ENCODE measurements at places on chromosomes 2 and 18.

DNA sequence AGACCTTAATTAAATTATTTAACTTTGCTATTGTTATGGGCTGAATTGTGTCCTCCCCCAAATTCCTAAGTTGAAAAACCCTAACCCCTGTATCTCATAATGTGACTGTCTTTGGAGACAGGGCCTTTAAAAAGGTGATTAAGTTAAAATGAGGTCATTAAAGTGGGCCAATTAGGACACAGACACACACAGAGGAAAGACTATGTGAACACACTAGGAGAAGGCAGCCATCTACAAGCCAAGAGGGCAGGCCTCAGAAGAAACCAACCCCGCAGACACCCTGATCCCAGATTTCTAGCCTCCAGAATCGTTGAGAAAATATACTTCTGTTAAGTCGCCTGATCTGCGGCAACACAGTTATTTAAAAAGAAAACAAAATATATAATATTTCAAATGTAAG lies 6.4 kb downstream of the STK17B start:
- DNase-seq: no peak

DNA sequence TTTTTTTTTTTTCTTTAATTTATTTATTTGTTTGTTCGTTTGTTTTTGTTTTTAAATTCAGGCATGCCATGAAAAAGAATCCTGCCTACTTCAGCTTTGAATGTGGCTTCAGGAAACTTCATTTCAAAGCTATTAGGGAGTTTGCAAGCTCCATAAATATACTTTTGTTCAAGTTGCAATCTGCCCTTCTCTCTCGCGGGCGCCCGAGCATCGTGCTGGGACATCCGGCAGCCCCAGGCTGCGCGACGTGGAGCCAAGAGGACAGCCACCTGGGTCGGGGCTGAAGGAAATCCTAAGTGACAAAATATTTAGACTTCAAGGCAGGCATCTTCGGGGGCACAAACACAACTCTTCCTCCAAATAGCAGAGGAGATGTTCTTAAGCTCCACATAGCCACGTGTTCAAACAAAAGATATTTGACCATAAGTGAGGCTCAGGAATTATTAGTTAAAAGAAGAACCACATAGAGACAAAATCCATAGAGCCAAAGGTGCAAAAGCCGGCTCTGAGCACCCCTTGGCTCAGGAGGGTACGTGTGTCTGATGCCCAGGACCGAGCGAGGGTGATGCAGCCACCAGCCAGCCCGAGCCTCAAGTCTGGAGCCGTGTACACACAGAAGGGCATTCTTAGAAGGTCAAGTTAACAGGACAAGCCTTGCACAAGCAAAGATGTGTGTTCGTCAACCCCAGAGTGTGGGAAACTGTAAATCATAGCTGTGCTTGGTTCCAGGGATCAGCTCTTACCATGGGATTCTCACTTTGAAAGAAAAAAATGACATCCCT lies 256.5 kb upstream of the SALL3 start:
- DNase-seq: no peak

DNA sequence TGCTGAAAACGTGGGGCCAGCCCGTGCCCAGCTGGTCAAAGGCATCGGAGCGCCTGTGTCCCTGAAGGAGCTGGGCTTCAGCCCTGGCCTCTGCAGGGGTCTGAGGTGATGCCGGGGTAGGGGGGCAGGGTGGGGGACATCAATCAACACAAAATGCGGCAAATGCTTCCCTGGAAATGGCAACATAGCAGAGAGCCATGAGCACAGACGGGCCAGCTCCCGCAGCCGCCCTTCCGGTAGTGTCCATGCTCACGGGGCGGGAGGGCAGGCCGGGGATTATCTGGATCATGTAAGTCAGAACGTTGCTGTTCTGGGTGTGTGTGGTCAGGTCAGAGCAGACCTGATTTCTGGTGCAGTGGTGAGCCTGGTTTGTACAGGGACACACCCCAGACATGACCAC lies 56.5 kb upstream of the TWIST2 start:
- DNase-seq: no peak

DNA sequence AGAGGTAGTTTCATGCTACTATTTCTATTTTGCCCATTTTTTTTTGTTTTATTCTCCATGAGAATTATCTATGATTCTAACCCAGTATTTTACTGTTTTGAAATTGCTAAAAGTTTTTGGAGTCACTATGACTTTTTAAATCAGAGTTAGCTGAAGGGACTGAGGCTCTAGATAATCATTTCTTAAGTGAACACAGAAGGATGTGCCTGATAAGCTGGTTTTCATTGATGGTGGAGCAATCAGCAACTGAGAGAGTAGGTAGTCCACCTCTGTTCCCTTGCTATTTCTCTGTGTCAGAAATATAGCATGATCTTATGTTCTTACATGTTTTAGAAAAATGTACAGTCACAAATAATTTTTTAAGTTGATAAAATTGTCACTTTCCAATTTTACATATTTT lies 59.4 kb downstream of the CCDC138 start:
- no peak for DNase-seq

DNA sequence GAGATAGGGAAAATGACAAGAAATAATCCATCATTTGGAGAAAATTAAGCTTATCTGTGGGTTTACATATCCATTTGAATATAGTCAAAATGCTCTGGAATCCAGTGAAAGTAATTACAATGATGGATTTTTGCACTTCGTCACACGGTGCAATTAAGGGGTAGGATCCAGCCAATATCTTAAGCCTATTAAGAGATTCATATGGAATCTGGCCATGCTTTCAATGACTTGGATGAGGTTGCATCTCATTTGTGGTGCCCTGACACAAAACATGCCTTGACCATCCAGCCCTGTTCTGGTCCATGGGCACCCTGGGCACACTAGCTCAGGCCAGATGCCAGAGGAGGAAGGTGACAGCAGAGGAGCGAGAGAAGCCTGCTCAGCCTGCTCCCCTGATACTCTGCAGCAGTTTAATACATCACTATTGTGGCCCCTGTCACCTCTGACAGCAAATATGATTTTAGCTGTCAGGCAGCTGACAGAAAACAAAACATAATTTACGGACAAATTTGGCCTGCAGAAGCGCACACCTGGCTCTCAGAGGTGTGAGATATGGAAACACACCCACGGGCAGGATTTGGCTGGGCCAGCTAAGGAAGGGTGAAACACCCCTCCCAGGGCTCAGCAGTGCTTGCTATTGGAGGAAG lies 94.1 kb upstream of the ST8SIA3 start:
- no peak for DNase-seq

DNA sequence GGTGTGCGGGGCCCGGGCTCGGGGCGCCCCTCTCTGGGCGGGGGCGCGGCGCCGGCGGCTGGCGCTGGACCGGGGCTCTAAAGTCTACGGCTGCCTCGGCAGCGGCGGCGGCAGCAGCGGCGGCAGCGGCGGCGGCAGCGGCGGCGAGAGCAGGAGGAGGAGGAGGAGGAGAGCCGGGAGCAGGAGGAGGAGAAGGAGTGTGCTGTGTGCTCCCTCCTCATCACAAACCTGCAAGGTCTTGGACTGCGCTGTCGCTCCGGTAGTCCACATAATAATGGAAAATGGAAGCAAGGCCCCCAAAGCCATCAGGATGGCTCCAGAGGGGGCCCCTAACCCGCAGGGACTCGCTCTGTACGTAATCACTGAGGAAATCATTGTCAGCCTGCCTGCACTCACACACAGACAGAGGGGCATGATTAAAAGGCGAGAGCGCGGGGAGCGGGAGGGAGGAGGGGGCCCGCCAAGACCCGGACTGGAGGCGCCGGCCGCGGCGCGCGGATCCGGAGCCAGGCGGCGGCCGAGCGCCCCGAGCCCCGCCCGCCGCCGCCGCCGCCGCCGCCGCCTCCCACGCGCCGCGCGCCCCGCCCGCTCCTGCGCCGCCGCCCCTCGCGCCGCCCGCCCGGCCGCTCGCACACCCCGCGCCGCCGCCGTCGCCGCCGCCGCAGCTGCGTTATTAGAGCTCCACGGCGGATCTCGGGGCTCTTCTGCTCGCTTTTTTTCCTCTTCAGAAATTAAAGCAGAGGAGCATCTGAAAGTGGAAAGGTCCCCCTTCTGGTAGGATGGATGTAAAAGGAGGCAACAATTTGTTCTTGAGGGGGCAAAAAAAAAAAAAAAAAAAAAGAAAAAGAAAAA lies at the start of gene ZNF521:
Gene ZNF521 (minus strand): TSS at position 390 of the 852 bp plus-strand sequence. CDS start 1,220 bp downstream, outside the sequence.
- DNase-seq: peak; percentile 61

DNA sequence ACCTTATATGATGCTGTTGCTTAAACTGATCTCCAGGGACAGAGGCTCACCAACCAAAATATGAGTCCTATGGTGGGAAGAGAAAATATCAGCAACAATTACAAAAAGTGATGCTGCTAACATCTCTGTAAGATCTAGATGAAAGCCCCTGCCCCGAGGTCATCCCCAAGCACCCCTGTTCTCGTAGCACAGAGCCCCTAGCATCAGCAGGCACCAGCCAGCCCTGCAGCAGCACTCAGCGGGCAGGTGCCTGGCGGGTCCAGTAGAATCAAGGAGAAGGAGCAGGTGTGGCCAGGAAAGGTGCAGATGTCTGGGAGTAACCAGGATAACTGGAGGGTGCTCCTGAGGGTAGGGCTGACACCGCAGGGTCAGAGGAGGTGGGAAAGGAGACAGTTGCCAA lies 474.2 kb upstream of the MYT1L start:
- DNase-seq: no peak

DNA sequence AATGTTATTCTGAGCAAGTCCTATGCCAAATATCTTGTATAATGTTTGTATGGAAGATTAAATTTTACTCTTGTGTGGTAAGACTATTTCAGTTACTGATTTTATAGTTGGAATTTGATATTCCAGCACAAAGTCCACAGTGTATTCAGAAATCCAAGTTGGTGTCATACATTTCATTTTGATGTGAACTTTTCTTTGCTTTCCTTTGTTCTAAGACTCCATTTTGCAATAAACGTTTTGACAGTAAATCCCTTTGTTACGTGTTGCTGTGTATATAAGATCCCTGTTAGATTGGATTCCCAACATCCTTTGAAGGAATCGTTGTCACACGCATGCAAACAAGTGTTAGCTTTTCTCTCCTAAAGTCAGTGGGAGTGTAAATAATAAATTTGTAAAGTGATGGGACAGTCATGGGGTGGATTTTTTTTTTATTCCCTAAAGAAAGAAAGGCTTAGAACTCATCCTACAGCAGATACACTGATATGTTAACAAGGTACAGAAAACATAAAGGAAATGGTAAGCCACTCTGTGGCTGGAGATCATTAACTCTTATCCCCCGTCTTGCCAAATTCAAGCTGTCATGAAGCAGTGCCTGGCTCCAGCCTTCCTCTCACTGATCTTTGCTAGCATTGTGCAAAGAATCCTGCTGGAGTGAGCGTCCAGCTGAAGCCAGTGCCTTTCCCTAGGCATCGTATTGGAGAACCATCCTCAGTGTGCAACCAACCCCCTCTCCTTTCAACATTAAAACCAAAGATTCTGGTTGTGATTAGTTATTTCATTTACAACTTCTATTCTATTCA lies 127.6 kb upstream of the CDCA7 start:
- peak; percentile 50 for DNase-seq

- DNase-seq: no peak
Measured at GRCh38 chr18:484749-485464, 15.6 kb downstream of the COLEC12 start.

GRCh38 chr2:170647741-170648436 lies 67.2 kb upstream of the SP5 start:
- no peak for DNase-seq

GRCh38 chr18:9730786-9731185 lies 22.7 kb downstream of the RAB31 start:
- DNase-seq: no peak

GRCh38 chr2:105143467-105144151 lies 97.9 kb upstream of the GPR45 start:
- DNase-seq: no peak

DNA sequence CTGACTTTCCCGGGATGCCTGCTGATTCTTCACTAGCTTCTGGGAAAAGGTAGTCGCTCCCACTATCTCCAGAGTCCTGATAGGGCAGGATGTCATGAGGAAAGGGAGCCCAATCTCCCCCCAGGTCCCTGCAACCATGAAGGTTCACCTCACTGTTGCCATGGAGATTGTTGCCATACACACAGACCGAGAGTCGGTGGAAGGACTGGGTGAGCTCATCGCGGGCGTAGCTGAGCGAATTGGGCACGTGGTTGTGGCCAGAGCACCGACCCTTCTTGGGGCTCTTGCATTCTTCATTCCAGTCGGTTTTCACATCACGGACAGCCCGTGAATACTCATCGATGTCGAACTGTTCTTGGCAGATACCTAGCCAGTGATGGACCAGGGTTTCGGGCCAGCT lies 97.4 kb downstream of the MEP1B start:
- no peak for DNase-seq

GRCh38 chr2:8202132-8202531 lies 479.7 kb upstream of the ID2 start:
- DNase-seq: no peak

- no peak for DNase-seq
Measured at GRCh38 chr2:162164802-162165201, 12.8 kb upstream of the GCG start.

DNA sequence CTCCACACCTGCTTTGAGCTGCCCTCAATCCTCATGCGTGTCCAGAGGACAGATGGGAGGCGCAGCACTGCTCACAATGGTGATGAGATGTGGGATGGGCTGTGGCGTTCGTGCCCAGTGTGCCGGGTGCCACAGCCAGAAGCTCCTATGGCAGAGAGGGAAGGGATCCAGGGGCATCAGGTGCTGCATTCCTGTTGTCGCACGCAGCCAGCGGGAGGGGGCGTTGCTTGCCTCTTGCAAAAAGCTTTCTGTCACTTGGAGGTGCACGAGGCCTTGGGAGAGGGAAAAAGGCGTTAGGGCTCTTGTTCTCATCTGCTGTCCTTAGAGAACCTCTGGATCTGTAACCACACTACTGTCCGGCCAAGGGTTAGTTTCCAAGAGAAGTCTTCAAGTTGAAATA lies 29.2 kb upstream of the ALLC start:
- DNase-seq: peak; percentile 34

Measured in NCI-H526 (cell line).